Activated T-helper 1 cell treated with Interleukin-2 at 50 U/mL for 16 hours (primary cell): ENCODE measurements at places on chromosomes 12 and 14.

DNA sequence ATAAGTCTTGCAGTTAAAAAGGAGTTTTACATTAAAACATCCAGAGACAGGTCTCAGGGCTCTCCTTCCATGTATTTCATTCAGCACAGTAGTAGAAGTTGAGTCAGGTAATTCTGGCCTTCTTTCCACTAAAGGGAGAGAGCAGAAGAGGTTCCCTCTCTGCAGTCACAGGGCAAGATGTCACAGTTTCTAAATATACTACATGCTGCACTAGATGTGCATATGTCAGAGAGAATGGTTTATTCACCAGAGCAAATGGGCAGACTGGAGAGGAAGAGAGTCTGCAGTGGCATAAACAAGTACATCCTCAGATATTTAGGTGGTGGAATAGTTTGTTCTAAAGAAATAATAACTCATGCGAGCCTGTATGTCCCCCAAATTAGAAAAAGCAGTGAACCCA is 132.0 kb downstream of the KICS2 start:
- no peak for DNase-seq

DNA sequence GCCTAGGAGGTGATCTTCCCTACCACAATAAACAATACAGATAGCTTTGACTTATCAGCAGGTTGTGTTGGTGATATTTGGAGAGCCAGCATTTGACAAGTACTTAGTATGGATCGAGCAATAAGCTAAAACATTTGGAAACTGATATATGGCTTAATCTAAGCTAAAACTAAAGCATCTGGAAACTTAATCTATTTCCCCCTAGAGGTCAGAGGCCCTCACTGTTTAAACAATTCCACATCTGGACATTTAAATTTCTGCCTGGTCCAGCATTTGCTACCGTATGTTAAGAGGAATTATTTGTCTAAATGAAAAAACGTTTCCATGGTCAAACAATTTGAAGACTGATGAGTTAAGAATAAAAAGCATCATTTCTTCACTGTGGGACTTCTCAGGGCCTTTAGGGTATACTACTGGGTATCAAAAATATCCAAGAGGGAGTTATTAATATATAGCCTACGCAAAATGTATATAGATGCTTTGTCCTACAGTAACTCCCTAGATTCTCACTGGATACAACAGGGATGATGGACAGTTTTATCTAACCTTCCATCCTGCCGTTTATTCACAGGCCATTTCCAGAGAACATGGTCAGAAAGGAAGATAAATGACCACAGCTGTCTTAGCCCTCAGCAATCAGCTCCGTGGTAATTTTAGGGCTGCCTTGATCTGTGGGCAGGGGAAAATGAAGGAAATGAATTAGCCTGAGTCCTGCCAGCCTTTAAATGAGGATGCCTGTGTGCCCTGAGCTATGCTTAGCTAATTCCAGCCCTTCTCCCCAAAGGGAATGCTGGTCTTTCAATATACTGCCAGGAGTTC is 135.4 kb upstream of the NUDT4 start:
- no peak for DNase-seq

DNA sequence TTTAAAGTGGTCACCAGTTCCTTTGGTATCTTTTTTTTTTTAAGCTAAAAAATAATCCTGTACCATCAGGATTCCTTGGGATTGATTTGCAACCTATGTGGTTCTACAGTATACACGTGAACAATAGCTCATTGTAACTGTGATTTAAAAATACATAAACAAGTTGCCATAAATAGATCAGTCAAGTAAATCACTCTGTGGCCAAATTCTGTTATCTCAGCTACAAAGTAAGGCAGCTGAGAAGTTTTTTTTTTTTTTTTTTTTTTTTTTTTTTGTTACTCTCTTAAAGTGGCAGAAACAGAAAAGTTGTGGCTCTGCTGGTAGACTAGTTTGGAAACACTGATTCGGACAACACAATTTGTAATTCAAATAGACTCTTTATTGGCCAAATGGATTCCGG is 104.5 kb downstream of the PRICKLE1 start:
- DNase-seq, result no peak

DNA sequence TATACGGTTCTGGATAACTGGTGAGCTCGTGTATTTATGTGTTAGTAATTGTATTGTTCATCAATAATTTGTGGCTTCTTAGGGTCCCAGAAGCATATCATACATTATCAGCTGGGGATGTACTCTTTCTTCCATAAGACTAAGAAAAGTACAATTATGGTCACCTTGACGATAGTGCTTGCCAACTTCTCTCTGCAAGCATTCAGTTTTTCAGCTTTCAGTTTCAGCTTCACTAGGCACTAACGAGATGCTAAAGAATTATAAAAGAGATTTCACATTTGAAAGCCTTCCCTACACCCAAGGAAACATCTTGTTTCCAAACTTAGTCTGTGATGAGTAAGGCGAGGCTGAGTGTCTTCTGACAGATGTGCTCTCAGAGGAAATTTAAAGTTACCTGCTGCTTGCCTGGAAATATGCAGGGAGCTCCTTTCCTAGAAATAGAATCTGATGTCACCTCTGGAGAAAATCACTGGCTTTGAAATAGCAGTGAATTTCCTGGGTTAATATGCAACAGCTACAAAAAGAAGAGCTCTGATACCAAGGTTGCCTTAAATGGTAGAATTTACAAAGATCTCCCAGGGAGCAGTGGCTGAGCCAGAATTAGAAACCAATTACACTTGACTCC is 1419.9 kb upstream of the TMEM132C start:
- DNase-seq, result no peak

DNA sequence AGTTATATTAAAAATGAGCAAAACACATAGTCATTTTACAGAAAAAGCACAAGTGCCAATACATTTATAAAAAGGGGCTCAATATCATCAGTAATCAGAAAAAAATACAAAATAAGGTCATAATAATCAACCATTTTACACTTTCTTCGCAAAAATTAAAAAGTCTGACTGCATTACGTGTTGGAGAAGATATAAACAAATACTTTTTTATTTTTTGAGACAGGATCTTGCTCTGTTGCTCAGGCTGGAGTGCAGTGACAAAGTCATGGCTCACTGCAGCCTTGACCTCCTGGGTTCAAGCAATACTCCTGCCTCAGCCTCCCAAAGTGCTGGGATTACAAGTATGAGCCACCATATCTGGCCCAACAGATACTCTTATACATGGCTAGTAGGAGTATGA is 181.5 kb upstream of the DIO3 start:
- no peak for DNase-seq

DNA sequence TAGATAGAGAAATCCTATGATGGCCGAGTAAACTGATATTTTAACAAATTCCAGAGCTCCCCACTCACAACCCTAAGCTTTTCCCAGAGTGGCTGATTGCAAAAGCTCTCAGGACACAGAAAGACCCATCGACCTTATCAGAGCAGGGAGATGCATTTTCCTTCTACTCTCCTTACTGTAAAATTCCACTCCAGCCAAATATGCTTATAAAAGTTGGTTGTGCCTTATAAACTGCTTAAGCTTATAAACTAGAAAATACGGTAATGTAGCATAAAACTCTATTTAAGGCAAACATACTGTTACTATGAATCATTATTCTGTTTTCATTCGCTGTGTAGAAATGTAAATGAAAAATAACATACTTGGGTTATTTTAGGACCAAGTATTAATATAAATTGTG is 41.6 kb upstream of the TRHDE start:
- no peak for DNase-seq

GRCh38 chr14:22469538-22470303 is 119.3 kb downstream of the DAD1 start:
- no peak for DNase-seq

DNA sequence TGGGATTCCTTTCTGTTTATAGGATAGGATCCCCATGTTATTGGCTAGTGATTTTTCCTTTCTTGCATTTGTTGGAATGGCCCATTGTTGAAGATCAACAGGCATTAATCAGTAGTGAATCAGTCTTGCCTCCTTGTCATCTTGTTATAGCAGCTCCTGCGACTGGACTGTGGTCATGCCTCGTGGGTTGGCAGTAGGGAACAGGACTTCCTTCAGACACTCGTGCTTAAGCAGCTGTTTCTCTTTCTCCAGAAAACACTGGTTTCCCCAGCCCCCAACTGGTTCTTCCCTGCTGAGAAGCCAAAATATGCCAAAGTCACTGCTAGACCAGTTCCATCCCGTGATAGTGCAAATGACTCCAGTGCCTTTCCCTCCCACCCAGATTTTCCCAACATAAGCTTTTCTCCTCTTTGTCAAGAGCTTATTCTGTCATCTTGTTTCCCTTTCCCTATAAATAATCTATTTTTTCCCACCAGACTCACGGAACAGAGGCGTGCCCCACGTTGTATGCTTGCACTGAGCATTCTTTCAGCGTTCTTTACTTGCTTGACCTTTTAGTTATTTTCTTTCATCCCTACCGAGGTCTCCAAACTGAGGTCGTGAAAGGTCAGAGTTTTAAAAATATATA is 83.5 kb downstream of the SAMD4A start:
- no peak for DNase-seq

DNA sequence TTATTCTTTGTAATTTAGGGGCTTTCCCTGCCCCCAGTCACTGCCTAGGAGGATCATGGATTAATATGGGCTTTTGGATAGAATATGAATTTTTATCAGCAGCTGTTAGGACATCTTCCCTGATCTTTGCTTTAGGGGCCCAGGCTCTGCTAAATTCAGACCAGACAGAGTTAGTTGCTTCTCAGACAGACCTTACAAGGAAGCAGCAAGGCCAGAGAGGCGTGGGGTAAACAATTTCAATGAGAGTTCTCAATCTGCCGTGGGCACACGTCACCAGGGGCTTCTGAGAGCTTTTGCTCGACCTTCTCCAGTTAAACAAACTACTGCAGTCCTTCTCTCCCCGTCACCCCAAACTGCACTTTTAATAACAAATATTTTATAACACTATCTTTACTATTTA is 27.7 kb downstream of the FGF6 start:
- DNase-seq, result no peak

GRCh38 chr12:31011336-31011735 is 62.3 kb upstream of the DDX11 start:
- no peak for DNase-seq

GRCh38 chr12:46455648-46456352 is 83.2 kb upstream of the SLC38A2 start:
- no peak for DNase-seq

- no peak for DNase-seq
Observed at GRCh38 chr12:42985506-42985905, 396.0 kb upstream of the PRICKLE1 start.

DNA sequence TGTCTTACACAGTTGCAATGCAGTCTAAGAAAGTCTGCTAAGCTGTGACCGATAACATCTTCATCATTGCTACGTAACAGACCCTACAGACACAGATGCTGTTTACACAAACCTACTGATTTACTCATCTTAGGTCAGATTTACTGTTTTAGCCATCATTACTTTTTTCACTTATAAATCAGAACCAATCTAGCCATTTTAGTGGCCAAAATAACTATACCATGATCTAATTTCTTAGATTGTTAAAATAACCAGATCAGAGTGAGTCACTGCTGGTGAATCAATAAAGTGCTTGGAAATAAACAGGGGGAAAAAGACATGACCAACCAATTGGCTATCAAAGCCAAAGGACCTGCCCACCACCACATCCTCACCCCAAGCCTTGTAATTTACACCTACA is 57.0 kb upstream of the FOXN3 start:
- no peak for DNase-seq

GRCh38 chr14:53034036-53034435 is 83.2 kb upstream of the FERMT2 start:
- DNase-seq, result no peak

DNA sequence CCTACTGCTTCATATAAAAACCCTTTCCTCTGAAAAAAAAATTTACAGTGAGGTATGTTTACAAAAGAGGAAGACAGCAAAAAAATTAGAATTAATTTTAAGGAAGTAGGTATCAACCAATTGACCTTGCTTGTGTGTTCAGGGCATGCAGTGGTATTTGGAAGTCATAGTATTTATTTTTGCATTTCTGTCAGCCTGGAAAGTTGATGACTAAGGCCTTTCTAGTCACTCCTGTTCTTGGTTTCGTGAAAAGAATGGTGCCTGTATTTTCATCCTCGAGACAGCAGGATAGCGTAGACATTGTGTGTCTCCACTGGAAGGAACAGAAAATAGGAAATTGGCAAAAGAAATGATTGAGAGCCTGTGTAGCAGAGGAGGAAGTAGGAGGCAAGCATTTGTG is 24.5 kb downstream of the SLC16A7 start:
- DNase-seq, result no peak

DNA sequence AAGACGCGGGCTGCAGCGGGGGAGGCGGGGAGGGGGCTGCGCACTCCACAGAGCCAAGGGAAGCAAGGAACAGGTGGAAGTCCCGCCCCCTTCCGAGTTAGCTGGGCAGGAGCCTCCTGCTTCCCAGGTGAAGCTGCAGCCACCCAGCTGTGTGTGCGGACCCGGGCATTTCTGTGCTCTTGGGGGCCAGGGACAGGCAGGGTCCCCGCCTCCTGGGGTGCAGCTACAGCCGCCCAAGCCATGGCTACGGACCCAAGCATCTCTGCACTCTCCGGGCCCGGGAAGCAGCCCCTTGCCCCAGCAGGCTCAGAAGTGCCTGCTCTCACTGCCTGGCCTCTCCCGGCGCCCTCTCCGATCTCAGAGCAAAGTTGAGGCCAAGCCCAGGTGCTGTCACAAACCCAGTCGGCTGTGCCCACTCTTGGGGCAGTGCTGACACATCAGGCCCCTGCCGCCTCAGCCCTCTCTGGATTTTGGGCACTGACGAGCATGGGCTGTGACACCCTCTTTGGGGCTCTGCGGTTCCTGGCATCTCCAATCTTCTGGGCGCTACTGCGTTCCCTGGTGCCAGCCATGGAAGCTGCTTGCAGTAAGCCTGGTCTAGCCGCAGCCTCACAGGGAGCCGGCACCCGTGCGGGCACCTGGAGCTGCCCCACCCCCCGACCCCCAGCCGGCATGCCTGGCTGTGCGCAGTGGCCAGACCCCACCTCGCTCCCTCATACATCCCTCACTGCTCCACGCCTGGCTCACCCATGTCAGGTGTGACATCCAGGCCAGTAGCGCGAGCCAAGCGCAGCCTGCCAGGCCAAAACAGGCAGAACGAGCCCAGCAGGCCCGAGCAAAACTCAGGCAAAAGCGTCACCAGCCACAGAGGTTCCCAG is 8.5 kb upstream of the MGAT4C start:
- DNase-seq, result no peak

DNA sequence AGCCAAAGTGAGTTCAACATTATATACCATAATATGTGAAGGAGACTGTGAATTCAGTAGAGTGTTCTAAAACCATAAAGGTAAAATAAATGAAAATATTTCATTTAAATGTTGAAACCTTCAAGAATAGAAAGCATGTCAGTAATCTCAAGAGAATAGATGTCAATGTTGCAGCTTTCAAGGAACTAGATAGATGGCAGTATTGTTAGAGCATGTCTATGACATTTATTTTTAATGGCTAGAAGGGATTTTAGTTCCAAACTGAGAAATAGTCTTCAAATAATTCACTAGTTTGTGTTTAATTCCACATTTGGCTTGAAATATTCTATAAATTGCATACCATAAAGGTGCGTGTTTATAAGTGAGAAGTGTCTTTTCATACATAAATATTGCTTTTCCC is 326.5 kb downstream of the FLRT2 start:
- no peak for DNase-seq

- no peak for DNase-seq
Observed at GRCh38 chr12:114764510-114764909, 80.5 kb upstream of the TBX3 start.

- DNase-seq, result no peak
Observed at GRCh38 chr12:24902511-24903328, 46.2 kb downstream of the BCAT1 start.
